ENCODE measurements at places on chromosomes 3 and 15. TPM values are rescaled to one million over a fixed set of nuclear protein-coding genes. Genes with fewer than 3 reads are reported as not detected.

Gene ITIH1
- not detected for total RNA-seq

Gene RLBP1
- total RNA-seq: not detected

DNA sequence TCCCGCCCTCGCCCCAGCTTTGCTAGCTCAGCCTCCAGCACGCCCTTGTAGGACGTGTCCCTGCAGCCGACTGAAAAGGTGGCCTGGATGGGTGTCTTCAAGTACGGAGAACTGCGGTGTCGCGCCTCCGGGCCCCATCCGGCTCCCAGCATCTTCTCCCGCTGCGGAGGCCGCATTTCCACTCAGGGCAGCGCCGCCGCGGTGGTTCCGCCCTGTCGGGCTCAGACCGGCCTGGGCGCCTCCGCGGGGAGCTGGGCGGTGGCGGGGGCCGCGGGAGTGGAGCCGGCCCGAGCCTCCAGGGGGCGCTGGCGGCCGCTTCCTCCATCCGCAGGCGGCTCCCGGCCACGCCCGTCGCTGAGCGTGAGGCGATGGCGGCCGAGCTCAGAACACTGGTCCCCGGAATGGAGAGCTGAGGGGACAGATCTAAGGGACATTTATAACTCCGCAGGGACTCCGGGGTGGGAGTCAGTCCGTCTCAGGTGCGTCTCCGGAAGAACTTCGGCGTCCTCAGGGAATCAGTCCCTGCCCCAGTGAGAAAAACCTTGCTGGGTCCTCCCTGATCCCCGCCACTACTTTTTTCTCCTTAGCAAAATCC lies 13.6 kb upstream of the SMCO1 start:
- peak; percentile 30 for DNase-seq

GRCh38 chr3:6612034-6612616 lies 248.8 kb upstream of the GRM7 start:
- DNase-seq: no peak

GRCh38 chr15:67280217-67280616 lies 25.6 kb downstream of the IQCH start:
- no peak for DNase-seq

DNA sequence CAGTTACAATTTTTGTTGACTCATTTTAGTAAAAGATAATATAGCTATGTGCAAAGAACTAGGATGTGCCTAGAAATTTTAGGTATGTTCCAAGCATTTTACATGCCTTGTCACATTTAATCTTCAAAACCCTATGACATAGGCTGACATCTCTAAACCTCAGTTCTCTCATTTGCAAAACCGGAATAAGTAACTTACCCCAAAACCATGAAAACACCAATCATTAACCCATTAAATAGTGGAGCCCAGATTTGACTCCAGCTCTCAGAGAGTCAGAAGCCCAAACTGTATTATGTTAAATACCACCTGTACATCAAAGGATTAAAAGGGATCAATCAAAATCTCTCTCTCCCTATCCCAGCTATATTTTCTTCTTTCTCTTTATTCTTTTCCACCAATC lies 36.6 kb downstream of the GSK3B start:
- no peak for DNase-seq
